Activated T-cell treated with anti-CD3 and anti-CD28 coated beads for 1 hour (primary cell): ENCODE measurements at places on chromosomes 7 and 10.

DNA sequence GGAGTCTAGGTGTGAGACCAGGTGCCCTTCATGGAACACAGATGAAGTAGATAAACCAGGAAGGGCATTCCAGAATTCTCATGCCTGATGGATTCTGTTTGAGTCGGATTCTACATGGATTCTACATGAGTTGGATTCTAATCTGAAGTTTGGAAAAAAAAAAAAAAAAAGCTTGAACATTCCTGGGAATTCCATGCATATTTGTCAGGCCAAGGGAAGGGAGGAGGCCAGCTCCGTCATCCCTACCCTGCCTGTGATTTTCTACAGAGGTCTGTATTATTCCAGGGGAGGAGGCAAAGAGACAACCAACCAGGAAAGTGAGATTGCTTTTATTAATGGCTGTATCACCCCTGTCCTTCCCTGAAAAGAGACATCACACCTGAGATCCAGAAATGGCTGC is 27.8 kb upstream of the EBLN1 start:
- no peak for DNase-seq

GRCh38 chr10:4740471-4740870 is 85.5 kb upstream of the AKR1E2 start:
- no peak for DNase-seq

DNA sequence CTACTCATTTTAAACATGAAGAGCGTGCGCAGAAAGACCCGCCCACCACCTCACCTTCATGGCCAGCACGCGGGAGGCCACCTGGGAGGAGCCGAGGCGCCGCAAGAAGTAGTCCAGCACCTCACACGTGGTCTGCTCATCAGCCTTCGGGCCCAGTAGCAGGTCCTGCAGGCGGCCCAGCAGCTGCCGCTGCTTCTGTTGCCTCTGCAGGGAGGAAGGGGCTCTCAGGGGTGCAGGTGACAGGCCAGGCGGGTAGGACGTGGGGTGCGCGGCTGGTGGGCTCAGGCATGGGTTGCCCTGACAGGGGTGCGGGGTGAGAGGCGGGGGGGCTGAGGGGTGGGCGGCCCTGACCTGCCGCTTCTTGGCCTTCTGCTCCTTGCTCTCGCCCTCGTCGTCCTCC is 17.6 kb downstream of the INTS1 start:
- no peak for DNase-seq

- peak; percentile 11 for DNase-seq
These were observed 34.0 kb downstream of the GATA3 start for GRCh38 chr10:8088504-8088903.

GRCh38 chr10:91422915-91423314 is 12.8 kb downstream of the HECTD2 start:
- no peak for DNase-seq

DNA sequence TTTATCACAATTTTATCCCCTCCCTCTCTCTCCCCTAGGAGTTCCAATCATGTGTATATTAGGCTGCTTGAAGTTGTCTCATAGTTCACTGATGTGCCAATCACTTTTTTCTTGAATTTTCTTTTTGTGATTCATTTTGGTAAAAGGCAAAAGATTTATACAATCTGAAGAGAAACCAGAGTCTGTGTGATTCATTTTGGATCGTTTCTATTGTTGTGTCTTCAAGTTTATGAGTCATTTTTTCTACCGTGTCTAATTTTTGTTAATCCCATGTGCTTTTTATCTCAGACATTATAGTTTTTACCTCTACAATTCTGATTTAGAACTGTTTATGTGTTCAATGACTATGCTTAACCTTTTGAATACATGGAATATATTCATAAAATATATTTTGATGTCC is 483.9 kb upstream of the AUTS2 start:
- DNase-seq: no peak

DNA sequence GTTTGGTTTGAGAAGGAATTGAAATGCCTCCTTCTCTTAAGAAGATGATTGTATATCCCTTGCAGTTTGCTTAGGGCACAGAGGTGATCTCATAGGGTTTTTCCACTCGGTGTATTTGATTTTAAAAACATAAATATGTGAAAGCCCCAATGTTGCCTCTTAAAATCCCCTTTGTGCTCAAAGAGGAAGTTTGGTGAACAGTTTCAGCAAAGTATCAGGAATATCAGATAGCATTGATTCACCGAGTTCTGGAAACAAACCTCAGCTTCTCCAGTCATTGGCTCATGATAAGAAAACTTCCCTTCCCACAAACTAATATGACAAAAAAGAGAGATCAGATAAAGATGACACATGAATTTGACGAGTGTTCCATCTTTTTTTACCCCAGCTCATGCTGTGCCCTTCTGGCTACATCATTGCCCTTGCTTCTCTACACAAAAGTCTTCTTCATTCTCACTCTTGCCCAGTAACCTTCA is 20.1 kb upstream of the SMNDC1 start:
- no peak for DNase-seq
